Mononuclear cell (primary cell): ENCODE measurements at places on chromosomes 3 and 15. TPM values are rescaled to one million over a fixed set of nuclear protein-coding genes. Genes with fewer than 3 reads are reported as not detected.

The RETNLB gene
- not detected for total RNA-seq

The UQCC5 gene
- 1.2 TPM for total RNA-seq

The KLF15 gene
- total RNA-seq: not detected

The C3orf85 gene
- not detected for total RNA-seq

The CLDN1 gene
- 0.10 TPM for total RNA-seq

The CFAP100 gene
- not detected for total RNA-seq

The XCR1 gene
- 1.0 TPM for total RNA-seq

The TMCO5A gene
- 0.10 TPM for total RNA-seq

The DET1 gene
- 2.2 TPM for total RNA-seq

The SLC22A14 gene
- total RNA-seq: 0.10 TPM

The QARS1 gene
- total RNA-seq: 262 TPM

The TMEM45A gene
- total RNA-seq: 0.73 TPM

The GOLGA6D gene
- total RNA-seq: not detected

The LINGO1 gene
- not detected for total RNA-seq

The FBXL2 gene
- total RNA-seq: 0.10 TPM

The ADIPOQ gene
- under 0.01 TPM for total RNA-seq

The ACTRT3 gene
- total RNA-seq: not detected

The TMEM89 gene
- 0.42 TPM for total RNA-seq

The SLC6A20 gene
- 0.10 TPM for total RNA-seq

The ARPIN gene
- 2.9 TPM for total RNA-seq

The CADPS gene
- total RNA-seq: under 0.01 TPM

The CHSY1 gene
- 22.2 TPM for total RNA-seq

The PCOLCE2 gene
- not detected for total RNA-seq

The GPR27 gene
- 5.1 TPM for total RNA-seq

The CLN6 gene
- total RNA-seq: 9.3 TPM

The GOLGA6L10 gene
- 1.4 TPM for total RNA-seq

The IQCH gene
- 0.42 TPM for total RNA-seq

The MYEF2 gene
- total RNA-seq: 14.1 TPM

The SLC12A1 gene
- not detected for total RNA-seq

The DUOXA2 gene
- total RNA-seq: not detected

The CHRM5 gene
- not detected for total RNA-seq

The CHRNA5 gene
- 0.52 TPM for total RNA-seq

The SPINK8 gene
- not detected for total RNA-seq

The REC114 gene
- total RNA-seq: not detected

The SLC51A gene
- total RNA-seq: 0.31 TPM

The SAMD7 gene
- not detected for total RNA-seq

The ACKR2 gene
- 0.10 TPM for total RNA-seq

The MAGEL2 gene
- total RNA-seq: under 0.01 TPM

The PSTPIP1 gene
- 55.7 TPM for total RNA-seq

The TBC1D21 gene
- total RNA-seq: not detected

The TP63 gene
- 0.21 TPM for total RNA-seq

The LOXL1 gene
- total RNA-seq: 0.73 TPM

The NRROS gene
- 43.4 TPM for total RNA-seq
